ENCODE measurements at places on chromosomes 1 and 21.
A peak's percentile ranks its signal among the peaks of the same experiment; 100 is the strongest.

- DNase-seq = no peak
Measured at GRCh38 chr1:3775490-3776230, 3.1 kb downstream of the SMIM1 start.

- DNase-seq = no peak
Measured at GRCh38 chr1:111489604-111490003, 13.8 kb downstream of the ADORA3 start.

DNA sequence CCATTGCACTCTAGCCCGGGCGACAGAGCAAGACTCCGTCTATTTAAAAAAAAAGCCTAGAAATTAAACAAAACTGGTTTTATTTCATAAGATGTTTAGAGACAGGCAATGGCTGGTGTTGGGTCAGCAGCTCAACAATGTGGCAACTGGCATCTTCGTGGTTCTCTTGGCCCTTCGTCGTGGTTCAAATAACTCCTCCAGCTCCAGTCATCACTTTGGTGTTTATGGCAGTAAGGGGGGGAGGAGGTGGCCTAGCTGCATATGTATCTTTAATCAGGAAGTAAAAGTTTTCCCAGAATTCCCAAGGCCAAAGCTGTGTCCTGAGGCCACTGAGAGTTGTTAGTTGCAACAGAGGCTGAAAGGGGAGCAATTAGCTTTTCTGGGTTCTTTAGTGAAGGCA is 13.0 kb upstream of the LTN1 start:
- no peak for DNase-seq

GRCh38 chr1:51973587-51974474 is 16.7 kb downstream of the RAB3B start:
- DNase-seq = no peak

DNA sequence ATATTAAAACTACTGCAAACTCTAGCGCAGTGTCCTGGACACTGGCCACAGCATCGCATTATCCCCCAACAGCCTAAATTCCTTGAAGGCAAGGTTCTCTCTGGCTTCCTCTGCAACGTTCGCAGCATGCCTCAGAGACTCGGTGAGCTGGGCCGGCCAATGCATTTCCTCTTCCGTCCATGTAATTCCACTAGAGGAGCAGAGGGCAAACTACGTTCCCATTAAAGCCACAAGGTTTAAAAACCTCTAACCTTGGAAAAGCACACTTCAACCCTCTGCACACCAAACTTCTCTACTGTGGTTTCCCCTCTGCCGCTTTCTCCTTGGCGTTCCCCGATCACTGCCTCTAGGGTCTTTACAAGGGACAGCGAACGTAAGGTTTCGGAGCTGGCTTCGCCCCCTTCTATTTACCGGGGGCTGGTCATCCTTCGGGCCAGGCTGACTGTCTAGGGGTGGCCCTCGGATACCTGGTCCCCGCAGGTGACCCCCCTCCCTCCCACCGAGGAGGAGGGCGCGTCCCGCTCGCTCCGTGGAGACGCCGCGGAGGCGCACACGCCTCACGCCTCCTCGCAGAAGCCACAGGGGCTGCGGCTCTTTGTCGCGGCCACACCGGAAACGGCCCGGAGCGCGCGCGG is 456 bp upstream of the SMYD2 start:
- no peak for DNase-seq

DNA sequence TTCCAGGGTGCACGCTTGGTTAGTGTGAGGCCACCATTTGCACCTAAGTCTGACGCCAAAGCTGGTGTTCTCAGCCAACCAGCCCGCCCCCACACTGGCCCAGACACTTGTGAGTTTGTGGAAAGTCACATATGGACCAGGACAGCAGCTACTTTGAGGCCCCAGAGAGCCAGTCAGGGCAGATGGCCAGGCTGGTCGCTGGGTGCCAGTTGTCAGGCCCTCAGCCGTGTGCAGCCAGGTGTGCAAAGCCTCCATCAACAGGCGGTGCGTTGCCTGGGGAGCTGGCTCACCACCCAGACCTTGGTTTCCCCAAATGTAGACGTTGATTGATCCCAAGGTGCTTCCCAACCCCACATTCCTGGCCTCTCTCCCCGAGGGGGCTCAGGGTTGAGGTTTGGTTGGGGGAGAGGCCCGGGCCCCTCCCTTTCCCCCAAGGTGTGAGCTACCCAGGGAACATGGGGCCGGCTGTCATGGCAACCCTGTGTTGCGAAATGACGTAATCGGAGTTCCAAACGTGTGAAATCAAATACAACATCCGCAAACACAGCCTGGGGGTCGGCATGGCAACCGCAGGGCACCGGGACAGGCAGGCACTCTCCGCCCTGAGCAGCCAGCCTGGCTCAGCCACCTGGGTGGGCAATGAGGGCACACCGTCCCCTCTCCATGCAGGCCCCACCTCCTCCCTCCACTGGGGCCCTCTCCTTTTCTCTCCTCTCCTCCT is 42.2 kb upstream of the WNT4 start:
- DNase-seq = peak; percentile 2

- no peak for DNase-seq
Measured at GRCh38 chr1:37752583-37753471, 12.1 kb downstream of the EPHA10 start.

- no peak for DNase-seq
Measured at GRCh38 chr1:226582966-226583365, 34.4 kb downstream of the STUM start.

- DNase-seq = peak; percentile 30
Measured at GRCh38 chr1:193270996-193271395, 84.6 kb upstream of the B3GALT2 start.

- DNase-seq = no peak
Measured at GRCh38 chr21:44345495-44345894, 6.3 kb upstream of the CFAP410 start.

DNA sequence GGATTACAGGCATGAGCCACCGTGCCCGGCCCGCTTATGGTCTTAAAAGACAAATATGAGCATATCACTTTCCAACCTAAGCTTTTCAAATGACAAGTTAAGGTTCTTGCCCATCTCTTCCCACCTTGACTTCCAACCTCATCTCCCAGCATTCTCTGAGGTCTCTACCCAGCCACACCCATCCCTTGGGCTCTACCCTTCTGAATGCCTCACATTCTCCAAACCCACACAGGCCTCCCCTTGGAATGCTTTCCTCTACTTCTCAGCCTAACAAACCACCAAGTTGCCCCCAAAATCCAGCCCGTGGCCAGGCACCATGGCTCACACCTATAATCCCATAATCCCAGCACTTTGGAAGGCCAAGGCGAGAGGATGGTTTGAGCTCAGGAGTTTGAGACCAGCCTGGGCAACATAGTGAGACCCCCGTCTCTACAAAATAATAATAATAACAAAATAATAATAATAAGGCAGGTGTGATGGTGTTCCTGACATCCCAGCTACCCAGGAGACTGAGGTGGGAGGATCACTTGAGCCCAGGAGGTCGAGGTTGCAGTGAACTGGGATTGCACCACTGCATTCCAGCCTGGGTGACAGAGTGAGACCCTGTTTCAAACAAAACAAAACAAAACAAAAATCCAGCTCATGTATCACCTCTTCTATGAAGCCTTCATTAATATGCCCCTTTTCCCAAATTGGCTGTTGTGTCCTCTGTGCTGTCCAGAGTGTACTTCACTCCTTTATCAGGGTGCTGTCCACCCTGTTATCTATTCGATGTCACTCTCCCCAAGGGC is 11.2 kb downstream of the DCST2 start:
- no peak for DNase-seq

- DNase-seq = no peak
Measured at GRCh38 chr21:26177187-26177586, 6.6 kb upstream of the APP start.

GRCh38 chr1:25786887-25787759 is 12.9 kb upstream of the SELENON start:
- no peak for DNase-seq

- no peak for DNase-seq
Measured at GRCh38 chr1:68291688-68292384, 59.5 kb upstream of the WLS start.

DNA sequence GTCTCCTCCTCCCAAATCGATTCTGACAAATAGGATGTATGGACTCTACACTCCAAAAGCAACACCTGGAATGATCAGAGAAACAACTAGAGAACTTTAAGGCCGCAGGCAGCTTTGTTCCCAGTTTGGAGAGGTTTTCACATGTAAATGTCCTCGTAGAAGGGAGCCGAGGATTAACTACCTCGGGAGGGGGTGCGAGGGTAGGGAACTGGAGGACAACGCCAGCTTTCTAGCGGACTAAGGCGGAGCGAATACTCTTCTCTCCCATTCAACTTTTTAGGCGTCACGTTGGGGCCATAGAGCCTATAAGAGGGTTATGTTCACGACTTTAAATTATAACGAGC is 1.2 kb downstream of the SCAF4 start:
- no peak for DNase-seq

GRCh38 chr1:156862997-156863599 is 2.4 kb downstream of the NTRK1 start:
- DNase-seq = no peak

DNA sequence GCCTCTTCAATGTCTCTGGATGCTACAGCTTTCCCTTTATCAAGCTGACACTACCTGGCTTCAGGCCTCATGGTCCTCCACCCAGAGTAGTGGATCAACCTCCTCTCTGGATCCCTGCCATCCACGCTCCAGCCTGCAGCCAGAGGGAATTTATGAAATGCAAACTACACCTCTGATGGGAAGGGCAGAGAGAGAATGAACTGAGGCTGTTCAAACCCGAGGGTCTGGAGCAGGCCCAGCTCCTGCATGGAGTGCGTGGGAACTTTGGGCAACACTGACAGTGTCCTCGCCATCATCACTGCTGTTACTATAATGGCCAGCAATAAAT is 157.8 kb downstream of the TRABD2B start:
- no peak for DNase-seq

DNA sequence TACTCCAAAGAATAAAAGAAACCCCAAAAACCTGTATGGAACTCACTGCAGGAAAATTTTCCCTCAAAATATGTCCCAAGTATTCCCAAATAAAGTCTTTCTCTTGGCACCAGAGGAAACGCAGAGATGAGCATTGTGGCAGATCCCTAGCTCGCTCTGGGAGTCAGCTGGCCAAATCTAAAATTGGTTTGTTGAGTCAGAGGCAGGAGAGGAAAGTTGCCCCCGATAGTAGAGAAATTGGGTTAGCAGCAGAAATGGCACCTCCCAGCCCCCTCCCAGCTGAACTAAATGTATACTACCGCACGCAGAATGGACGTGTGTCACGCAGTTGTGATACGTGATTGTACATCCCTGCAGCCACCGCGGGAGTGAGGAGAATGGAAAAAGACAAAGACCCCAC is 39.9 kb upstream of the TARBP1 start:
- DNase-seq = no peak

DNA sequence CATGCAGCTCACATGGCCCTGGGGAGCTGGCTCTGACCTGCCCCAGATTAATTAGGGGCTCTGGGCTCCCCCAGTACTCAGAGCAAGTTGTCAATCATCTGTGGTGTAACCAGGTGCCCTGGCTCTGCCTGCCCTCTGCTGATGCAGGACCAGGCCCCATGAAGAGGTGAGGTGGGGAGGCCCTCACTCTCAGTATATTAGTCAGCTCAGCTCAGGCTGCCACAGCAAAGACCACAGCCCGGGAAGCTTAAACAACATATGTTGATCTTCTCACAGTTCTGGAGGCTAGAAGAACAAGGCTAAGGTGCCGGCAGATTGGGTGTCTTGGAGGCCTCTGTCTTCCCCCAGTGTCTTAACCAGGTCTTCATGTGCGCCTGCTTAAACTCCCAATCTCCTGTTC is 66.5 kb downstream of the FCRL5 start:
- DNase-seq = no peak

DNA sequence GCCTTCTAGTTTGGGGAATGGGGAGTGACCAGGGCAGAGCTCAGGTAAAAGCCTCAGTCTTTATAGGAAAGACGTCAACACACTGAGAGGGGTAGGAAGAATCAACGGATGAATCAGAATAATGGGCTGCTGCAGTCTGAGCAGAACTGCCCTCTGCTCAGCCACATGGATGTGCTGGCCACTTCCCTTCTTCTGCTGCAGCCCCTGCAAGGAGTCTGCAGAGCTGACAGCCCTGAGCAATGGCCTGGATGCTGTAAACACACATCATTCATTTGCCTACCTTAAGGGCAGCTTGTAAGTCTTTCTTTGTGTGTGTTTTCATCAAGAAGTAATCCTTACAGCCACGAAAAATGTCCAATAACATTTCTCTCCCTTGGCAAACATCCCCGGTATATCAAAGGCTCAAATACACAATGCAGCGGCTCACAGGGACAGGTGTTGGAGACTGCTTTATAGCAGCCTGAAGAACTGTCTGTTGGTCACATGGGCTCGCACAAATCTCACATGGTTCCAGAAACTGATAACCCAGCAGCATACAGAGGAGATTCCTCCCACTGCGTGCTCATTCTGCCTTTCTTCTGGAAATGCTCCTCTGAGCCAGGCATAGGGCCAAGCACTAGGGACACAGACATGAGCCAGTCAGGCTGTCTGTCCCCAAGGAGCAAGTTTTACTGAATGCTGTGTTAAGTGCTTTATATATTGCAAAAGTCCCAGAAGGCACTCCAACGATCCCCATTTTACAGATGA is 110.1 kb downstream of the HMGB4 start:
- no peak for DNase-seq

DNA sequence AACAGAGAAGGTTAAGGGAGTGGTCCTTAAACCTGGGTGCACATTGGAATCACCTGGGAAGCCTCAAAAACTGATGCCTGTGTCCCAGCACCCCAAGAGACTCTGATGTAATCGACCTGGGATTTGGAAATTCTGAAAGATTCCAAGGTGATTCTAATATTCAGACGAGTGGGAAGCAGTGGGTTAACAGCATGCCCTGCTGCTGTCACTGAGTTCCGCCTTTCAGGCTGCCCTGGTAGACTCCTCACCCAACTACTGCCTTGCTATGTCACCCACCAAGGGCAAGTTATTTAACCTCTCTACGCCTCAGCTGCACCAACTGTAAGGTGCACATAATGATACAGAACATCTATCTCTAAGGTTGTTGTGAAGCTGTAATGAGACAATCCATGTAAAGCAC is 59.2 kb downstream of the CD34 start:
- no peak for DNase-seq

DNA sequence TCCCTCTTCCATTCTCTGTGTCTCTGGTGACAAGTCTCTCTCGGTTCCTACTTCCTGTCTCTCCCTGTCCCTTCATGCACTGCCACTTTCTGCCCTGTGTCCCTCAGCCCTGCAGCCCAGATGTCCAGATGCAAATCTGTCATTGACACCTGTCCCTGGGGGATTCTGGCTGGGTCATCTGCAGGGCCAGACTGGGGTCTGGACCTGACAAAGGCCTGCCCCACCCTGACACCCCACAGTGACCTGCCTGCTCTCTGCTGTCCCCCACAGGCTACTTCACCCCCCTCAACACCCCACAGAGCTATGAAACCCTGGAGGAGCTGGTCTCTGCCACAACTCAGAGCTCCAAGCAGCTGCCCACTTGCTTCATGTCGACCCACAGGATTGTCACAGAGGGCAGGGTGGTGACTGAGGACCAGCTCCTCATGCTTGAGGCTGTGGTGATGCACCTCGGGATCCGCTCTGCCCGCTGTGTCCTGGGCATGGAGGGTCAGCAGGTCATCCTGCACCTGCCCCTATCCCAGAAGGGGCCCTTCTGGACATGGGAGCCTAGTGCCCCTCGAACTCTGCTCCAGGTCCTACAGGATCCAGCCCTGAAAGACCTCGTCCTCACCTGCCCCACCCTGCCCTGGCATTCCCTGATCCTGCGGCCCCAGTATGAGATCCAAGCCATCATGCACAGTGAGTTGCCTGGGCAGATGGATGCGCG is 7.2 kb downstream of the THEMIS2 start:
- DNase-seq = no peak

- DNase-seq = no peak
Measured at GRCh38 chr1:82597649-82598048, 796.9 kb downstream of the ADGRL2 start.

GRCh38 chr1:200027264-200027823 is at the start of gene NR5A2:
TSS of gene NR5A2 (plus strand) at chr1:200027710. CDS start at chr1:200027848, 138 bp downstream.
- DNase-seq = no peak

GRCh38 chr1:40984066-40984465 is 4.6 kb downstream of the CTPS1 start:
- DNase-seq = no peak
